Activated T-cell treated with anti-CD3 and anti-CD28 coated beads, Interleukin-2, amount 50 U/mL, for 24 hours (primary cell): ENCODE measurements at places on chromosomes 13 and 19.

GRCh38 chr13:67509018-67509417, 278.9 kb upstream of the PCDH9 start:
- H3K4me1 ChIP-seq = no peaks in the 10 kb centered on the region
- no peaks in the 10 kb centered on the region for H3K27me3 ChIP-seq
- H3K4me3 ChIP-seq = no peak overlapping the region
- no peak overlapping the region for H3K27ac ChIP-seq
- no peak for DNase-seq

DNA sequence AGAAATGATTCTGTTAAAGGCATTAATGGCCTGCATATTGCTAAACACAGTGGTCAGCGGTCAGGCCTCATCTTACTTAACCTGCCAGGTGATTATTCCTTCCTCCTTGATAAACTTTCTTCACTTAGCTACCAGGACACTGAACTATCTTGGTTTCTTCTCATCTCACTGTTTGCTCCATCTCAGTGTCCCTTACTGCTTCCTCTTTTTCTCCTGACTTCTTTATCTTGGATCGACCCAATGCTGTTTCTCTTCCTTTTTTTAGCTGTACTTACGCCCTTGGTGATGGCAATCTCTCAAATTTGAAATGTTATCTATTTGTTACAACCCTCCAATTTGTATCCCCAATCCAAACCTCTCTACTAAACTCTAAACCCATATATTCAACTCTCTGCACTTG, 7.8 kb upstream of the CLC start:
- no peak overlapping the region for H3K4me3 ChIP-seq
- H3K27me3 ChIP-seq = peaks cover 30% of the 10 kb centered on the region
- no peak overlapping the region for H3K27ac ChIP-seq

GRCh38 chr19:40571005-40571318, 5.7 kb upstream of the SHKBP1 start:
- peaks cover 31% of the 10 kb centered on the region for H3K27me3 ChIP-seq
- H3K4me1 ChIP-seq = peaks cover 22% of the 10 kb centered on the region
- peak overlapping the region; percentile 41 for H3K4me3 ChIP-seq
- DNase-seq = no peak
- H3K36me3 ChIP-seq = no peaks in the 10 kb centered on the region
- peak overlapping the region; percentile 50 for H3K27ac ChIP-seq

GRCh38 chr13:27280009-27280656, 9.5 kb downstream of the RASL11A start:
- H3K27me3 ChIP-seq = no peaks in the 10 kb centered on the region
- no peaks in the 10 kb centered on the region for H3K4me1 ChIP-seq
- no peaks in the 10 kb centered on the region for H3K36me3 ChIP-seq
- no peak for DNase-seq
- H3K27ac ChIP-seq = no peak overlapping the region

DNA sequence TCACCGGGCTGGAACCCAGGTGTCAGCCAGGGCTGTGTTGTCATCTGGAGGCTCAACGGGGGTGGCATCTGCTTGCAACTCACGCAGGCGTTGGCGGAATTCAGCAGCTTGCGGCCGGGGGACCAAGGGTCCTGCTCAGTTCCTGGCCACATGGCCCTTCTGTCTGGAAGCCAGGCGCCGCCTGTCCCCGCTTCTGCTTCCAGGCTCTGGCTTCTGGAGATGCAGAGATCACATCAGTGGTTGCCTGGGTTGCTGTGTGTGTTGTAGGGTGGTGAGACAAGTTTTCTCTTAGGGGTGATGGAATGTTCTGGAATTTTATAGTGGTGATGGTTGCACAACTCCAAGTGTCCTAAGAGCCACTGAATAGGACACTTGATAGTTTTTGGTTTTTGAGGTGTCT, 5.0 kb downstream of the ADAT3 start:
- H3K36me3 ChIP-seq = peaks cover 39% of the 10 kb centered on the region
- peak overlapping the region; percentile 13 for H3K4me3 ChIP-seq
- no peak for DNase-seq
- peak overlapping the region; percentile 86 for H3K27ac ChIP-seq

GRCh38 chr13:49216334-49216733, 3.8 kb upstream of the MLNR start:
- no peak overlapping the region for H3K4me3 ChIP-seq
- peaks cover 36% of the 10 kb centered on the region for H3K27me3 ChIP-seq
- peaks cover 20% of the 10 kb centered on the region for H3K4me1 ChIP-seq
- peaks cover 11% of the 10 kb centered on the region for H3K36me3 ChIP-seq
- no peak for DNase-seq

DNA sequence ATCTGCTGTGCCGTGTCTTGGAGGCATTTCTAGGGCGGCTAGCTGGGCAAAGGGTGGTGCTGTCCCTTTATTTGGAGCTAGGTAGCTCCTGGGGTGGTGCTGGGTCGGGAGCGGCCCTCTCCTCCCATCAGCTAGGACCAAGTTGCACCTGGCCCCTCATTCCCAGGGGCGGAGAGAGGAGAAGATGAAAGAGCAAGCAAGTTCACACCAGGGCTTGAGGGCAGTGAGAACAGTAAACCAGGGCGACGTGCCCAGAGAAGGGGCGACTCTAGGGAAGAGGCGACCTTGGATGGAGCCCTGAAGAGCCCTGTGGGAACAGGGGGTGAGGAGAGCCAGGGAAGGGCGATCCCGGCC, 17.0 kb upstream of the KCNN1 start:
- H3K27ac ChIP-seq = peak overlapping the region; percentile 41
- H3K27me3 ChIP-seq = peaks cover 61% of the 10 kb centered on the region
- DNase-seq = peak; percentile 42
- H3K36me3 ChIP-seq = peaks cover under 1% of the 10 kb centered on the region

DNA sequence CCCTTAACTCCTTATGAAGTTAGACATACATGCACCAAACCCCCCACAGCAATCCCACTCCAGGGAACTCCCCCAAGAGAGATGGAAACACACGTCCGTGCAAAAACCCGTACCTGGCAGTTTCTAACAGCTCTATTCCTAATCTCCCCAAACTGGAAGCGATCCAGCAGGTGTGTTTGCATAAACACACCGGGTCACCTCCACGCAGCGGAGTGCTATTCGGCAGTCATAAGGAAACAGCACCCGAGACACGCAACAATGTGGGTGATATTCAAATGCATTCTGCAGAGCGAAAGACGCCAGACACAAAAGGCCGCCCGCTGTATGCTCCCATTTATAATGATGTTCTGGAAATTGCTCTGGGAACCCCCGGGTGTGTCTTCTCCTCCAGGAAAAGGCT, 6.8 kb upstream of the ZNRF4 start:
- H3K27ac ChIP-seq = no peak overlapping the region
- H3K4me3 ChIP-seq = no peak overlapping the region
- peaks cover 59% of the 10 kb centered on the region for H3K27me3 ChIP-seq
- no peak for DNase-seq
- no peaks in the 10 kb centered on the region for H3K36me3 ChIP-seq

DNA sequence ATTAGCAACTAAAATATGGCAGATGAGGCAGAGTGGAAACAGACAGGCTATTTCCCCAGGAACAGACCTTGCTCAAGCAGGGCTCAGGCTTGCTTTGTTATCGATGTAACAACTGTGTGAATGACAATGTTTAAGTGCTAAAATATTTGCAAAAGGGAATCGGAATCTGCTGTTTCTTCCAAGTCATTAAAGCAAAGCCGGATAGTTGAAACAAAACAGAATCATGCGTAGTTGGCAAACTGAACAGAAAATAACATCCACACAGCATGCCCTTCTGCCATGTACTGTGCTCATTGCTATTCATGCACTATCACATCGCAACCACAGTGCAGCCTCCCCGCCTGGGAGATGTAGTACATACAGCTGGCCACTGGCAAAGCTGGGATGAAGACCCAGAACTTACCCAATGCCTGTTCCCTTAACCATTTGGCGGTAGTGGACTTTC, 799.1 kb downstream of the DIAPH3 start:
- H3K4me1 ChIP-seq = peaks cover 7% of the 10 kb centered on the region
- no peaks in the 10 kb centered on the region for H3K27me3 ChIP-seq
- no peak for DNase-seq
- no peaks in the 10 kb centered on the region for H3K36me3 ChIP-seq
- H3K27ac ChIP-seq = no peak overlapping the region

GRCh38 chr19:45691516-45692186, at the start of gene SNRPD2:
Gene SNRPD2 (minus strand): TSS chr19:45691953. CDS start chr19:45691888, 65 bp downstream.
- H3K4me3 ChIP-seq = peak within 1 kb of the TSS; percentile 90
- DNase-seq = no peak
- peaks cover 80% of the 10 kb centered on the region for H3K36me3 ChIP-seq
- H3K27me3 ChIP-seq = no peaks in the 10 kb centered on the region

- no peak overlapping the region for H3K27ac ChIP-seq
- DNase-seq = no peak
- H3K27me3 ChIP-seq = no peaks in the 10 kb centered on the region
- no peak overlapping the region for H3K4me3 ChIP-seq
Measured at GRCh38 chr13:106846571-106847448, 278.9 kb upstream of the ARGLU1 start.

GRCh38 chr13:84705982-84706710, 823.9 kb upstream of the SLITRK1 start:
- H3K4me3 ChIP-seq = no peak overlapping the region
- H3K27ac ChIP-seq = no peak overlapping the region
- no peaks in the 10 kb centered on the region for H3K36me3 ChIP-seq

- no peaks in the 10 kb centered on the region for H3K27me3 ChIP-seq
- H3K36me3 ChIP-seq = peaks cover 7% of the 10 kb centered on the region
- DNase-seq = no peak
- H3K27ac ChIP-seq = no peak overlapping the region
- peaks cover 46% of the 10 kb centered on the region for H3K4me1 ChIP-seq
Measured at GRCh38 chr19:5984600-5984999, 6.7 kb upstream of the RANBP3 start.

- H3K4me3 ChIP-seq = no peak overlapping the region
- DNase-seq = no peak
- H3K27me3 ChIP-seq = no peaks in the 10 kb centered on the region
- H3K4me1 ChIP-seq = no peaks in the 10 kb centered on the region
- no peaks in the 10 kb centered on the region for H3K36me3 ChIP-seq
- H3K27ac ChIP-seq = no peak overlapping the region
Measured at GRCh38 chr13:88005188-88005587, 334.0 kb downstream of the SLITRK5 start.
